ENCODE measurements at places on chromosomes 5 and 9.

GRCh38 chr5:57504357-57504756, 21.7 kb upstream of the ACTBL2 start:
- no peak for DNase-seq

GRCh38 chr9:28668158-28668557, 1094.9 kb upstream of the C9orf72 start:
- DNase-seq, result no peak

GRCh38 chr5:159928122-159928909, 12.0 kb downstream of the ADRA1B start:
- peak; percentile 62 for DNase-seq

DNA sequence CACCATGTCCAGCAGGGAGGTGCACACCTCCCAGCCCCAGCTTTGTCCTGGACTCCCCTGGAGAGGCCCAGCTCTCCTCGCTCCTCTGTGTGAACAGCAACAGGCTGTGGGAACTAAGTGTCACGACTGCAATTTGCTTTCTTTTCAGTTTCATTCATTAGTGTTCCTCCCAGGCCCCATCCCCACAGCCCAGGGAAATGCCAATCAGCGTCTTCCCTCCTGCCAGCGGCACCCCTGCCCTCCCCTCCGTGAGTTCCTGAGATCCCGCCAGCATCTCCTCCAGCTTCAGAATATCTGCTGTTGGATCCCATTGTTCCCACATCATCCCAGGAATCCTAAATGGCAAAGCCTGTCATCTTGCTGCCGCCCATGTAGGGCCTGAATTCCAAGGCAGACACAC, 13.1 kb upstream of the RPL26L1 start:
- DNase-seq, result no peak

- DNase-seq, result peak; percentile 44
Measured at GRCh38 chr5:175377816-175378215, 66.2 kb downstream of the DRD1 start.

- no peak for DNase-seq
Measured at GRCh38 chr5:171945066-171945465, 61.4 kb downstream of the FBXW11 start.

- no peak for DNase-seq
Measured at GRCh38 chr5:76041863-76042262, 41.3 kb upstream of the SV2C start.

DNA sequence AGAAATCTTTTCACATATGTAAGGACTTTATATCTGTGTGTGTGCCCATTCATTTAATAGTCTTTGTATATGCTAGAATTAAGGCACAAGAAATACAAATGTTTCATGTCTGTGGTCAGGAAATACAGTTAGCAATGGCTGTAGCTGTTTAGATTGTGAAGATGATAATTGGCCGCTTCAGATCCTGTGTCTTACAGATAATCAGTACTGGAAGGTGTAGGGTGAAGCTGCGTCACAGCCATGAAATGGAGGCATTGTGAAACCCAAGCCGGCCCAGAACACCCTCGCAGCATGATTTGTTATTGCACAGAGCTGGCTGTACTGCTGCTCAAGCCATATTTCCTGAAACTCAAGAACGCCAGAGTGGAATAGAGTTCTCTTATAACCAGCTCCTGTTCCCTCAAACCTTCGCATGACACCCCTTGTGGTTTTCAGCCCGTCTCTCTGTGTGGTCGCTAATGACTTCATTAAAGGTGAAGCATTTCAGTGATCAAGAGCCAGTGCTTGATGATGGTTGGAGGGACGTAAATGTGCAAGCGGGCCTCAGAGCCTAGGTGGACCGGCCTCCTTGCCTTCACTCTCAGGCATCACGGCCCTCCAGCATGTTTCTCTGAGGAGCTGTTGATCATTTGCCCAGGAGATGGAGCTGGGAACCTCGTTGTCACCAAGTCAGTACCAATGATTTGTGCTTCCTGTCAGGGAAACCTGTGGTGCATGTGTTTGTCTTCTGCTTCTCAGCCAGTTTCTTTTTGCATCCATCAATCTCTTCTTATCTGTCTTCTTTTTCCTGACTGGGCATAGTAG, 80.1 kb downstream of the F2RL2 start:
- no peak for DNase-seq

DNA sequence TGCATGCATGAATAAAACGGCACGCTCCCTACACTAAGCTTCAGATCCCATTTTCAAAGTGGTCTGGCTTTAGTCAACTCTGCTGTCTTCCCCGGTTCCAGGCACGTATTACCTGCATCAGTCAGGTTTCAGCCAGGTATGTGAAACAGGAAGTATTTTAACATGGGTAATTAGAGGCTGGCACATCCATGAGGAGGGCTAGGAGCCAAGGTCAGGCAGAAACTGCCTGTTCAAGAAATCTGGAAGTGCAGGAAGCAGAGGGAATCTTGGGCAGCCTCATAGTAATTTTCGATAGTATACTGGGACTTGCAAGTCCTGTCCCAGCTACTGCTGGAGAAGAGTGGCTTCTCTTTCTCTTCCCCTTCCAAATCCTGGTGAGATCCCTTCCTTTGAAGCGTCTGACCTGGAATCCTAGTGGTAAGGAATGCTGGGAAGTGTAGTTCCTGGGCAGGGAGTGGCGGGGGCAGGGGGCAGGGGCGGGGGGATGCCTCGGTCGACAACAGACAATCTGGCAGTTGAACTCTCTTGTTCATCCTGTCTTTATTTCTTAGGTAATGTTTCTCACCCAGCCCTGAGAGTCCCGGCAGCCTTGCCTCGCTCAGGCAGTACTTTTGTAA, 403.1 kb downstream of the TLE4 start:
- DNase-seq, result no peak

DNA sequence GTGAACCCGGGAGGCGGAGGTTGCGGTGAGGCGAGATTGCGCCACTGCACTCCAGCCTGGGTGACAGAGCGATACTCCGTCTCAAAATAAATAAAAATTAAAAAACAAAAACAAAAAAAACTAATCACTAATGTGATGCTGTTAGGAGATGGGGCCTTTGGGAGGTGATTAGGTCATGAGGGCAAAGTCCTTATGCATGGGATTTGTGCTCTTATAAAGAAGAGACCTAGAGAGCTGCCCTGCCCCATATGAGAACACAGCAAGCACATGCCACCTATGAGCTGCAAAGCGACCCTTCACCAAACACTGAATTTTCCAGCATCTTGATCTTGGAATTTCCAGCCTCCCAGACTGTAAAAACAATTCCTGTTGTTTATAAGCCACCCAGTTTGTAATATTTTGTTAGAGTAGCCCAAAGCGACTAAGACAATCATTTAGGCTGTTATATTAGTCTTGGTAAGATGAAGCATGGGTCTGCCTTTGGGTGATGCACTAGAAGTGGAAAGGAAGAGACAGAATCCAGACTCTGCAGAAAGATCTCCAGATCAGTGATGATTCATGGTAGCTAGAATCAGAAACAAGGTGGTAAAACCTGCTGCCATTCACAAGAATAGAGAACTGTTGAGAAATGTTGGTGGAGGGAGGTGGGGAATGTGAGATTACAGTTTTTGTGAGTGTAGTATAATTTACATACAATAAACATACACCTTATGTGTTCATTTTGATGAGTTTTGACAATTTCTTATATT, 26.2 kb downstream of the GPR21 start:
- DNase-seq, result no peak

DNA sequence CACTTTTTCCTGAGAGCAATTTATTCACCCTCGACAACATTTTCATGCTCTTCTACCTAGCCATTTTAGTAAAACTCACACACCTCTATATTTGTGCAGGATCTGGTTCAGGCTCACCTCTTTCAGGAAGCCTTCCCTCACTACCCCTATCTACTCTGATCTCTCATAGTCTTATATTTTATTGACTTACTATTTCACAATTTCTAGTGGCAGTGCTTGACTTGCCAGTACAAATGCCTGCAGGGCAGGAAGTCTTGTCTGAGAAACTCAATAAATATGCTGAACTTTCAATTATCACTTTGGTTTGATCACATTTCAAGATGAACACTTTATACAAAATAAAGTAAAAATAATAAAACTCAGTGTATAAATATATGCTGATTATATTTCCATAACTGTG, 226.8 kb downstream of the CETN3 start:
- no peak for DNase-seq

- no peak for DNase-seq
Measured at GRCh38 chr5:67409126-67409777, 212.7 kb upstream of the CD180 start.

DNA sequence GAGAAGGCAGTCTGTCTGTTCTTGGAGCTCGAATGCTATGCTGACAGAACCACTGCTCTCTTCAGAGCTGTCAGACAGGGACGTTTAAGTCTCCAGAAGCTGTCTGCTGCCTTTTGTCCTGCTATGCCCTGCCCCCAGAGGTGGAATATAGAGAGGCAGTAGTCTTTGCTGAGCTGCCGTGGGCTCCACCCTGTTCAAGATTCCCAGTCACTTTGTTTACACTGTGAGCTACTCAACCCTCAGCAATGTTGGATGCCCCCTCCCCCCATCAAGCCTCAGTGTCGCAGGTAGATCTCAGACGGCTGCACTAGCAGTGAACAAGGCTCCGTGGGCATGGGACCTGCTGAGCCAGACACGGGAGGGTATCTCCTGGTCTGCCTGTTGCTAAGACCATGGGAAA, 344.2 kb downstream of the TMEM161B start:
- no peak for DNase-seq

- DNase-seq, result peak; percentile 91
Measured at GRCh38 chr5:173327948-173328843, at the start of gene STC2. STC2 (minus strand) TSS chr5:173328414; CDS start chr5:173328193, 221 bp downstream.

DNA sequence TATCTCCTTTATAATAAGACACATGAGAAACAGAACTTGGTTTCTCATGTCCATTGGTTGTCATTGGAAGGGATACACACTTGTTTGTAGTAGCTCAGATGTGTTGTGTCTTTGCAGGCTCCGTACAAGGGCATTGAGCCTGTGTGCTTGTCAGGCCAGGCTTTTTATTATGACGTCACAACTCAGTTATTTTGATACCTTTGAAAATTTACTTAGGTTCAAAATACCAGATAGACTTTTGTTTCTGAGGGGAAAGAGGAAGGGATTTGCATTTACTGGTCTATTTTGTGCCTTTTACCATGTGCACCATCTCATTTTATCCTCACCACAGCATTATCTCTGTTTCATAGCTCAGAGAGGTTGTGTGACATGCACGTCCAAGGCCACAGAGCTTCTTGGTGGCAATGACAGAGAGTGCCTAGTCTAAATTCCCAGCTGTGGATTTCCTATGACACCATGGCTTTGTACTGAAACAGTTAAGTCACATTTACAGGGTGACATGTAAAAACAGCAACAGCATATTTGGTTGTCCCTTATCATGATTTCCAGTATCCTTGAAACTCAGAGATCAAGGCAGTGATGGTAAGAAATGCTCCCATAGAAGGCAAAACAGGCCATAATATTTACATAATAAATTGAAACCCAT, 268.7 kb downstream of the AOPEP start:
- DNase-seq, result no peak

- DNase-seq, result no peak
Measured at GRCh38 chr5:5751987-5752386, 329.5 kb downstream of the ICE1 start.

GRCh38 chr5:27011274-27011673, 27.1 kb downstream of the CDH9 start:
- no peak for DNase-seq

DNA sequence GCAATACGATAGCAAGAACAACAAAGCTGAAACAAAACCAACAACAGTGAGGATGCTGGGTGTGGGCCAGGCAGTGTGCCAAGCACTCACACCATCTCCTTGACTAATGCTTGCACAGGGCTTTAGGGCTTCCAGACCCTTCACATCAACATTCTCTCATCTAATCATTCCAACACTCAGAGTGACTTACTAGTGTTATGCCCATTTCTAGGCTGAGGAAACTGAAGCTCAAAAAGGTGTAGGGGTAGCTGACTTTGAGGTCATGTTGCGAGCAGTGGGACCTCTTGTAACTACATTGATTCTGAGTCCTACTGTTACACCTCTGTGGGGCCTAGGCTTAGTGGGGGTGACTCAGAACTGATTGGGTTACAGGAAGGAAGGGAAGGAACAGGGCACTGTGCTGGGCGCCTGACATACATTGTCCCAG, 9.7 kb downstream of the ANGPTL2 start:
- DNase-seq, result no peak

GRCh38 chr5:129241755-129242154, 147.2 kb downstream of the ISOC1 start:
- no peak for DNase-seq

- DNase-seq, result no peak
Measured at GRCh38 chr9:85508616-85509015, 233.1 kb downstream of the AGTPBP1 start.

DNA sequence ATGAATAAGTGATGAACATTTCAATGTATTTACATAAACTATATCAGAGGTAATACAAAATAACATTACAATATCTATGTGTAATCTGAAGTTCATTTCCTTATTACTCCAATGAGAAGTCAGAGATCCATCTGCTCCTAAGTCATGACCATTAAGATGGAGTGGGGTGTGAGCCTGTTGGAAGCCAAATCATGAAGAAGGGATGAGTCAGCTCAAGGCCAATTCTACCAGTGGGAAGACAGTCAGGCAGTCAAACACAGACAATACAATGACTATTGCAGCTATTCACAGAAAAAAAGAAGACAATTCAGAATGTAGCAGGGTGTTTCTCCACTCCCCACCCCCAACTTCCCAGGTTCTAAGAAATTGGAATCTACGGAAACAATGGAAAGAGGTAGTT, 155.0 kb downstream of the NFIB start:
- DNase-seq, result no peak

GRCh38 chr9:12604164-12604821, 88.9 kb upstream of the TYRP1 start:
- peak; percentile 6 for DNase-seq

DNA sequence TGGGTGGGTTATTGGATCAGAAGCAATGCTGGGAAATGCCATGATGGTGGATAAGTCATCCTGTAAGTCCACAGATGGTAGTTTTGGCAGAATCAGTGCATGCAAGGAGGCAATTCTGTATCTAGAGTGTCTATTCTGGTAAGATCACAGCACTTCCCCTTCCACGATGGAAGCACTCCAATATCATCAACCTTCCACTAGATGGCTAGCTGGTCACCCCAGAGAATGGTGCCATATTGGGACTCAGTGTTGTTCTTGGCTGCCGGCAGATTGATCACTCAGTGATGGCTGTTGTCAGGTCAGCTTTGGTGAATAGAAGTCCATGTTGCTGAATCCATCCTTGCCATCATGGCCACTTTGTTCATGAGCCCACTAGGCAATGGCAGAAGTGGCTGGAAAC, 553.5 kb downstream of the CSNK1G3 start:
- no peak for DNase-seq

All from H4 (cell line).